Stimulated activated CD8-positive, alpha-beta memory T cell treated with anti-CD3 and anti-CD28 coated beads, Interleukin-4, amount 100 ng/mL, for 24 hours (primary cell): ENCODE measurements at places on chromosomes 2 and 18.

DNA sequence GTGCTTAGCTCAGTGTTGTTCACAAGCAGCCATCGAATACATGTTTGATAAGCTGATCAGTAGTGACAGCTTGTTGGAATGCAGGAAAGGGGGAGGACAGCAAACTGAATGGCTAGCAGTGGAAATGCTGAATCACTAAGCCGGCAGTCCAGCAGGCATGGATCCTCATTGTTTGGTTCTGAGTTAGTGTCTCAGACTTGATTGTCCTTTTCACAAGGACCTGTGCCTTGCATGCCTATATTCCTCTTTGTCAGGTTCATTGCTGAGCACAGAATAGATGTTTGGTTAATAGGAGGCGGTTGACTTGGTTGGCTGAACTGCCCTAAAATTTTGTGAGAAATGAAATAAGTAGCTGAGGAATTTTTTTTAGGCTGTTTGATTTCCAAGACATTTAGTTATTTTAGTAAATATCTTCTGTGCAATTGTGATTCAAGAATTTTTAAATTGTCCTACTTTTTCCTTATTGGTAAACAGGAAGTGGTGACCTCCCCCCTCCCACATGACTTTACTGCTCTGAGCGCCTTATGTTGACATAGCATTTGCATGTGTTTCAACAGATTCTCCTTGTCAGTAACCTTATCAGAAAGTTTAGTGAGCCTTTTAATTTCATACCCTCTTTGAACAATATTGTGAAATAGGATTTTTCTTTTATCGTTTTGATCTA is 21.4 kb upstream of the STON1 start:
- DNase-seq: no peak

- no peak for DNase-seq
Measured at GRCh38 chr2:108998911-108999310, 9.9 kb upstream of the EDAR start.

DNA sequence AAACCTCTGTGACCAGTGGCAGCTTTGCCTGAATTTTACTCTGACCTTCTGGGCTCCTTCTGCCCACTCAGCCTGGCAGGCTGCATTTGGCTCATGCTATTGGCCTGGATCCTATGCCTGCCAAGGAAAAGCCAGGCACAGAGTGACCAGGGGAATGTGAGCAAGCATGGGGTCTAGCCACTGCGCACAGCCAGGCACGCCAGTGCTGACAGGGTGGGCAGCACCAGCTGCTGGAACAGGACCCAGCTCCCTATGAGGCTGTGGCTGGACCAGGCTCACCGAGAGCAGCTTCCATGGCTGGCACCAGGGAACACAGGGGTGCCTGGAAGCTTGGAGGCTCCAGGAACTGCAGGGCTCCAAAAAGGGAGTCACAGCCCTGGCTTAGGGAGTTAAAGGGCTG is 311.5 kb upstream of the SYT4 start:
- DNase-seq: no peak

DNA sequence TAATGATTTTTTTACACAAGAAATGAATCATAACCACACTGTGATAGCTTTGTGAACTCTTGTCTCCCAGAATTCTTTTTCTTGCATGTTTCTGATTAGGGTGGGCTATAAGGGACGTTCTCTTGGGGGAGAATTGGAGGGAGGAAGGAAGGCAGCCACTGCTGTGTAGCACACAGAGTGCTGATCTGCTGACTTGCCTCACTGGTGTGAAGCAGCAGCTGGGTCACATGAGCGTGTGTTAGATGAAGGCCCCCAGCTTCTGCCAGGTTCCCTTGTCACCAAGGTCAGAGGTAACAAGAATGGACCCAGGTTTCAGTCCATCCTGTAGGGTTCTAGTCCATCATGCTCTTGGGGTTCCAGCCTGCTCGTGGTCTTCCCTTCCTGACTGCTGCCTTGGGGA is 107.4 kb upstream of the GLI2 start:
- DNase-seq: no peak

- no peak for DNase-seq
Measured at GRCh38 chr18:45687621-45688020, 36.4 kb upstream of the SLC14A1 start.

DNA sequence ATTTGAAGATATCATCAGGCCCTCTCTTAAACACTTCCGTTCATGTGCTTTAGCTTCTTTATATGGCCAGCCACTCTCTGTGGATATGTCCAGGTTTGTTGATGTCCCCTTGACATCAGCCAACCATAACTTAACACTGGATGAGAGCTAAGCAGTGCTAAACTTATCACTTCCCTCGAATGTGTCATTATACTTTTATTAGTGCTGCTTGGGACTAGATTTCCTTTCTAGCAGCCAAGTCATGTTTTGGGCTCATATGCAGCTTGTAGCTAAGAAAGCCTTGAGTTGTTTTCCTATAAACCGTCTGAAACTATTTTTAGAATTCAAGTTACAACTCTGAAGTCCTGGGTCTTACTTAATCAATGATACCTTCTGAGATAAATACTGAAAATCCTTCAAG is 144.8 kb upstream of the TNP1 start:
- no peak for DNase-seq
